Dorsolateral prefrontal cortex (tissue), 122 donors: ENCODE measurements at places on chromosomes 3 and 15. TPM values are rescaled to one million over a fixed set of nuclear protein-coding genes. Genes with fewer than 3 reads are reported as not detected.

Gene NECTIN3
- total RNA-seq: 27.4 TPM

Gene CFAP20DC
- 1.7 TPM for total RNA-seq

Gene CLDN18
- not detected for total RNA-seq

- no peak for DNase-seq
These were observed 27.2 kb downstream of the CYFIP1 start for GRCh38 chr15:22952796-22953579.

DNA sequence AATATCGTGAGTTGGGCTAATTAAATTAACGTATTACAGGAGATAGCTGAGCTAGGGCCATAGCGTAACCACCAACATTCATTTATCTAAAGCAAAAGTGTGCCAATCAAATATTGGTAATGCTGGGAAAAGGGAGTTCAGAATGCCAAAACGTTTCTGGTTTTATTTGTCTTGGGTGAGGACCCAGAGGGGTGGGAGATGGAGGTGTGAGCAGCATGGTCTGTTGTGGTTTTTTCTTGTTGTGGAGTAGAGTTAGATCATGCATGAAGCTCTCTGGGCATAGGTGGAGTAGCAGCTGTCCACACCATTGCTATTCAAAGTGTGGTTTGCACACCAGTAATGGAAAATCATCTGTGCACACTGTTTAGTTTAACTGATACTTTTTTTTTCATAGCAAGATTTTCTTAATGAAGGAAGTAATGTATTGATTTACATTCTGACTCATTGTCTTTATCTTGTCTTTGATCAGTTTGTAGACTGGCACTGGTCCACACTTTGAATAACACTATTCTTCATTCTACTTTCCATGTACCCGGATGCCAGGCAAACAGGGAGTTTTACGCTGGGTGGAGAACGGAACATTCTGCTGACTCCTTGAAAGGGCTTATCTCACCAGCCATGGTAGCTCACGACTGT, 50.8 kb upstream of the CRTC3 start:
- no peak for DNase-seq

- DNase-seq: no peak
These were observed 374.2 kb downstream of the PLCL2 start for GRCh38 chr3:17258823-17259436.

DNA sequence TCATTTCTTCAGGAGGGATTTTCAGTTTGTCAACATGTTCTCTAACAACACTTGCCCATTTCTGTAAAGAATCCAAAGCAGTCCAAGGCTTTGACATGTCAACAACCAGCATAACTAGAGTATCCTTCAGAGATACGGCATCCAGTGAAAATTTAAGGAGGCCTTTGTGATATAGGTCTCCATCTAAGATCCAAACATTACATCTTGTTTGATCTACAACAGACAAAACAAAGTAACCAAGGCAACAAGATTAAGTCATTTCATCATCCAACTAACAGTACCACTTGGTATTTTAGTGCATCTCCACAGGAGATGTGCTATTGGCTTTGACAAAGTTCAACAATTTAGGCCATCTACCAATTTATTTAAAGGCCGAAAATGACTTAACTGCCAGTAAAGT, 25.8 kb downstream of the DYNC1LI1 start:
- DNase-seq: no peak

GRCh38 chr3:121018917-121019321, 110.9 kb downstream of the STXBP5L start:
- DNase-seq: no peak

- no peak for DNase-seq
These were observed 317.2 kb upstream of the PROK2 start for GRCh38 chr3:72102112-72102616.

DNA sequence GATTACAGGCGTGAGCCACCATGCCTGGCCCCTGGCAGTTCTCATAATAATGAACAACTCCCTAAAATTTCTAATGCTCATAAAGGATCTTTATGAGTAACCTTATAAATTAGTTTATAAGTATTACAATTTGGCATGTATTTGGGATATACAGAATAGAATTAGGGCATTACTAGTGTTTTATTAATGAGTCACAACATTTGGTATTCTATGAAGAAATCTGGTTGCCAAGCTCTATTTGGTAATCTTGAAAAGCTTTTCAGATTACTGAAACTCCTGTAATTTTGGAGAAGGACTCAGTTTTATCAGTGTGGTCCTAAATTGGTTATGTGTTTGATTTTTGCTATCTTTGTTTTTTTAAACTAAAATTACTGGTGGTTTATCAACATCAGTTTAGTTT, 45.8 kb downstream of the TM6SF1 start:
- no peak for DNase-seq
